ENCODE measurements at places on chromosomes 13 and 19. TPM values are rescaled to one million over a fixed set of nuclear protein-coding genes. Genes with fewer than 3 reads are reported as not detected.

Gene CDC42EP5
- 14.9 TPM for total RNA-seq

Gene CGB8
- not detected for total RNA-seq

Gene NTF4
- total RNA-seq = 0.26 TPM

Gene ADGRE1
- 0.46 TPM for total RNA-seq

Gene TSEN34
- 62.6 TPM for total RNA-seq

Gene CEACAM20
- 0.12 TPM for total RNA-seq

Gene HCN2
- total RNA-seq = 0.40 TPM

Gene FGF21
- total RNA-seq = not detected

Gene ZNF728
- total RNA-seq = 1.3 TPM

Gene TEX101
- total RNA-seq = not detected

Gene CLEC17A
- total RNA-seq = 0.09 TPM

- DNase-seq = no peak
Observed at GRCh38 chr19:47628078-47628771, 19.3 kb downstream of the BICRA start.

GRCh38 chr19:54352546-54352945 lies 12.2 kb downstream of the LAIR1 start:
- DNase-seq = no peak

DNA sequence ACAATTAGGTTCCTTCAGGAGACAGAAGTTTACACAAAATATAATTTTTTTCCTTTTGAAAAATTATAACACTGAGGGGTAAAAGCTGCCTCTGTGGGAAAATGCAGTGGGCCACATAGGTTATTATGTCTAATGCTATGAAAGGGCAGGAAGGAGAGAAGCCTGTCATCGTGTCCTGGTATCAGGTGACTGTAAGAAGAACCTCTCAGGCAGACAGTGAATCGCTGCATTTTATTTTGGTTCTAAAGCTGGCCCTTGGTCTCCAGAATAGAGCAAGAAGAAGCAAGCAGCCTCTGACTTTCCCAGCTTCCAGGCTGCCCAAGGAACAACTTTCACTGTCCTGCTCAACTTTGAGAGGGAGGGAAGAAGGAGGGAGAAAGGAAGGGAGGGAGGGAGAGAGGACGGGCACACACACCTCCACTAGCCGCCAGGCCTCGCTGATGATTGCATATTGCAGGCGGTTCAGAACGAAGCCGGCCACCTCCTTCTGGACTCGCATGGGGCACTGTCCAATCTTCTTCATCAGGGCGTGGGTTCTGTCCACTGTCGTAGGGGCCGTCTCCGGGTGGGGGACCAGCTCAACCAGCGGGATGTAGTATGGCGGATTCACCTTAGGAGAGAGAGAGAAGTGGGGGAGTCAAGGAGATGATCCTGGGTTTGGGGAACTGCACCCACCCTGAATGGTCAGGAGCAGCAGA lies 93.8 kb downstream of the CRYL1 start:
- DNase-seq = no peak

DNA sequence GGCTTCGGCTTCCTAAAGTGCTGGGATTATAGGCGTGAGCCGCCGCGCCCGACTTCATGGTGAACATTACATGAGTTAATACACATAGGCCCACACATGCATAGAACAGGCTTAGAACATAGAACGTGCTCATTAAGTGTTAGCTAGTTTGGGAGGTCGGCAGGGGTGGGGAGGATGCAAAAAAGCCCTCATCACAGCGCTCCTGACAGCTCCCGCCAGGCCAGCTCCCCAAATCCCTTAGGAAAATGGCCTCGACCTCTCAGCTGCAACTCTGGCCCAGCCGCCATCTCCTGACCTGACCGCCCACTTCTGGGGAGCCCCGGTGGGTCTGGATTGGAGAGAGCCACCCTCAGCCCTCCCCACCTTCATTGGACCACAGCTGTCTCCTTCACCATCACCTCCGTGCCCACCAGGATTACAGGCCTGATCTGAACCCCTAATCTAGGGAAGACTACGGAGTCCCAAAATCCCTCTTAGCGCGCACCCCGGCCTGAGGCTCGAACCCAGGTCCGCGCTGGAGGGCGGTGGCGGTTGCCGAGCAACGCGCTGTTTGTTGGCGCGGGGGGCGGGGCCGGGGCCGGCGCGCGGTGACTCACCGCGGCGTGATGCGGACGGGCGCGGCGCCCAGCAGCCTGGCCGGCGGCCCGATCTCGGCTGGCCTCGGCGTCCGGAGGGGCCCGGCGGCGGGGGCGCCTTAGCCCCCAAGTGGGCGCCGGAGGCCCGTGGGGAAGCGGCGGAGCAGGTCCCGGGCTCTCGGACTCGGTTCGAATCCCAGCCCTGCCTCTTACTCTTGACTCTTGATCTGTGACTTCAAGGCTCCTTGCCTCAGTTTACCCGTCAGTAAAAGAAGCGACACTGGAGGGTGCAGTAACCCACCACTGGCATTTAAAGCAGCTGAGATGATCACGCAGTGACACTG lies 26.7 kb upstream of the NANOS3 start:
- peak; percentile 86 for DNase-seq

- no peak for DNase-seq
Observed at GRCh38 chr13:78709028-78709427, 50.1 kb upstream of the OBI1 start.

DNA sequence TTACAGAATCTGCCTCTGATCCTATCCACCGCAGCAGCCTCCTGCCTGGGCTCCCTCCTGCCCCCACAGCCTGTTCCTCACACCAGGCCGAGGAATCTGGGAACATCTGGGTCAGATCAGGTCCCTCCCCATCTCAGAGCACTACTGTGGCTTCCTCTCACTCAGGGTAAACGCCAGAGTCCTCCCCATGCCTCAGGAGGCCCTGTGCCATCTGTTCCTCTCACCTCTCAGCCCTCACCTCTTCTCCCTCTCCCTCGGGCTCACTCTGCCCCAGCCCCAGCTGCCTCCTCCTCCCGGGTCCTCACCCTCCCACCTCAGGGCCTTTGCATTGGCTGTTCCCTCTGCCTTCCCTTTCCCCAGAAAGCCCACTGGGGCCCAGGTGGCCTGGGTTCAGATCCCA lies 18.2 kb downstream of the FCGBP start:
- DNase-seq = no peak

DNA sequence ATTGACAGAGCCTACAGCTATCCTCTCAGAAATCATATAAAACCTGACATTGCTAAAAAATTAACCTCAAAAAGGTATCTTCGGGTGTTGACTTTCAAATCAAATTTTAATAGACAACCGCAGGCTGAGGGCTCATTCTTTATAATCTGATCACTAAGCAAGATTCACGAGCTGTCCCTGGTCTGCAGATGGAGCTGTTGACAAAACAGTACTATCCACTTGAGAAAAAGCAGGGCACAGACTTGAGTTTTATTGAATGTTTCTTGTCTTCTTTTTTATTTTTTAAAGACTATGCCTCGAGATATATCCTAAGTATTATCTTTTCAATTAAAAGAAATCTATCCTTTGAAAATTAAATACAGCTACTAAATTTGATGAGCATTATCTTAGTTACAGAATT lies 540.5 kb downstream of the PCDH9 start:
- DNase-seq = no peak

GRCh38 chr13:40618581-40619478 lies 47.6 kb downstream of the FOXO1 start:
- no peak for DNase-seq

GRCh38 chr13:39350461-39350881 lies 252.5 kb downstream of the LHFPL6 start:
- DNase-seq = no peak

GRCh38 chr19:351976-352625 lies 7.5 kb upstream of the MIER2 start:
- DNase-seq = no peak

GRCh38 chr13:63864171-63864902 lies 2448.7 kb upstream of the PCDH20 start:
- DNase-seq = no peak

DNA sequence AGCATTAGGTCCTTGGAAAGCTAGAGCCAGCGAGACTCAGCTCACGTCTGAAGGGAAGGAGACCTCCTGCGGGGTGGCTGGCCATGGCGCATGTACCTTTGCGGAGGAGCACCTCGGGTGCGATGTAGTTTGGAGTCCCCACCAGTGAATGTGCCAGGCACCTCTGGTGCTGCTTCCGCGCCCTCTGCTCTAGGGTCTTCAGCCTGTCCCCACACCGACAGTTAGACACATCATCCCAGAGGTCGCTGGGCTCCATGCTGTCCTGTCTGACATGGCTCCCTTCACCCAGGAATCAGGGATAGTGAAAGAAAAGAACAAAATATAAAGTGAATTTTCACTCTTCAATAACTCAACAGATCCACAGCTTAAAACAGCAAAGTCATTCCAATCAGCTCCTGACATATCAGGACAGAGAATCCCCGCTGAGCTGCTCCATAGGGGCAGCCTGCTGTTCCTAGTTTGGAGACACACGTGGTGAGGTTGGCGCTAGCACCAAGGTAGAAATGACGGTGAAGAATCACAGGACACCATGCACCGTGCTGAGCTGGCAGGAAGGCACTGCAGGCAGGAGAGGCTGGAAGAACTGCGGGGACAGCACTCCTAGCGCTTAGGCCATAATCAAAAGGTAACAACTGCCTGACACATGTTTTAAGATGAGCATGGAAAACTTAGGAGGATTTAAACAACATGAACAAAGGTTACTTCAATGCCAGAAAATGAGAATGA lies 79.0 kb upstream of the XPO4 start:
- DNase-seq = no peak

GRCh38 chr19:2590630-2591399 lies 111.7 kb downstream of the GNG7 start:
- no peak for DNase-seq

GRCh38 chr19:35444735-35445134 lies 3.3 kb upstream of the FFAR2 start:
- no peak for DNase-seq

GRCh38 chr13:100280681-100281080 lies 191.8 kb downstream of the PCCA start:
- no peak for DNase-seq

- DNase-seq = peak; percentile 60
Observed at GRCh38 chr19:45152504-45153338, 8.1 kb downstream of the NKPD1 start.

- no peak for DNase-seq
Observed at GRCh38 chr19:45852145-45852750, 10.7 kb downstream of the SYMPK start.

- no peak for DNase-seq
Observed at GRCh38 chr19:15022752-15023151, 26.5 kb upstream of the CASP14 start.

- no peak for DNase-seq
Observed at GRCh38 chr13:59738921-59739320, 424.8 kb downstream of the DIAPH3 start.

DNA sequence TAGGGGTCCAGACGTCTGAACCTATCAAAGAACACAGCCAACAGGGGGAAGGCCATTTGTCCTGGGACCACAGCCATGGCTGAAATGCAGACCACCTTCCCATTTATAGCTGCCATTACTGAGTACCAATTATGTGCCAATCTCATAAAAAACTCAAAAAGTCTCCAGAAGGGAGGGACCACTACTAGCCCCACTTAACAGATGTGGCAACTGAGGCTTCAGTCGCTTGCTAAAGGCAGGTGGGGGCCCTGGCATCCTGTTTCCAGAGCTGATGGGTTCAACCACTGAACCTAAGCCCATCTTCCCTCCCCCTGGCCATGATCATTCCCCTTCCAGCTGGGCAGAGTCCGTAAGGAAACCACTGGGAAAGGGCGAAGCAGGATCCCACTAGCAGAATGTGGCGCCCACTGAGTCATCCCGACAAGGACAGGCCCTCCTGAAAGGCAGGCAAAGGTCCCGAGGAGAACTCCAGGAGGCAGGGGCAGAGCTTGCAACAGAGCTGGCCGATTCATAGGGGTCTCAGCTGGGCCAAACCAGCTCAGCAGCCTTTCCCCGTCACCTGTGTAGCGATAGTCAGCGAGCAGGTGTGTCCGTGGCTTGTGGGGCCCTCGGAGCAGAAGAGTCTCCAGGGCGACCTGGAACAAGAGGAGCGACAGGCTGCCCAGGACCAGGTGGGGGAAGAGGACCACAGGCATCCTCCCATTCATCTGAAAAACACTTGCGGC lies 14.3 kb upstream of the NAPA start:
- DNase-seq = no peak

Data from mucosa of gallbladder (tissue), 1 donor.